Inflammatory macrophage (primary cell): ENCODE measurements at places on chromosomes 6 and 20.

- no peak for DNase-seq
These were observed 33.5 kb upstream of the CEP162 start for GRCh38 chr6:84260926-84261325.

DNA sequence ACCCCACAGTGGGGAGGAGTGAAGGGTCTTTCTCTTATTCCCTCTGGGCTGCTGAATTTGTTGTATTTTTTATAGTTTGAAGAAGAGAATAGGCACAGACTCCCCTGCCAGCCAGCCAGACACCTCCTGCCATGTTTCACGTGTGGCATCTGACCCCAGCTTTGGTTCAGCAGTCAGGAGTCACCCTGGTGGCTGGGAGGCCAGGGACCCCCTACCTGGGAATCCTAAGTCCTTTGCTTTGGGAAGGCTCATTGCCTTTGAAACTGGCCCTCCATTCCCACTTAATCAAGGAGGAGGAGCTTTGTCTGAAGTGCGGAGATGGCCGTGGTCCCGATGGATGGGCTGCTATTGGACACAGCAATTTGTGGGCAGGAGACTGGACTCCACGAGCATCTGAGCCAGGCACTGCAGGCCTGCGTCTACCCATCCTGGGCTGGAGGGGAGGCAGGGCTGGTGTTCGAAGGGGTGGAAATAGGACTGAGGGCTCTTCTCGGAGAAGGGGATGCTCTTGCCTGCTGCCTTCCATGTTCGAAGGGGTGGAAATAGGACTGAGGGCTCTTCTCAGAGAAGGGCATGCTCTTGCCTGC is 196.1 kb downstream of the DLL1 start:
- no peak for DNase-seq

GRCh38 chr20:2955257-2955970 is 82.1 kb downstream of the PTPRA start:
- DNase-seq = peak; percentile 21

DNA sequence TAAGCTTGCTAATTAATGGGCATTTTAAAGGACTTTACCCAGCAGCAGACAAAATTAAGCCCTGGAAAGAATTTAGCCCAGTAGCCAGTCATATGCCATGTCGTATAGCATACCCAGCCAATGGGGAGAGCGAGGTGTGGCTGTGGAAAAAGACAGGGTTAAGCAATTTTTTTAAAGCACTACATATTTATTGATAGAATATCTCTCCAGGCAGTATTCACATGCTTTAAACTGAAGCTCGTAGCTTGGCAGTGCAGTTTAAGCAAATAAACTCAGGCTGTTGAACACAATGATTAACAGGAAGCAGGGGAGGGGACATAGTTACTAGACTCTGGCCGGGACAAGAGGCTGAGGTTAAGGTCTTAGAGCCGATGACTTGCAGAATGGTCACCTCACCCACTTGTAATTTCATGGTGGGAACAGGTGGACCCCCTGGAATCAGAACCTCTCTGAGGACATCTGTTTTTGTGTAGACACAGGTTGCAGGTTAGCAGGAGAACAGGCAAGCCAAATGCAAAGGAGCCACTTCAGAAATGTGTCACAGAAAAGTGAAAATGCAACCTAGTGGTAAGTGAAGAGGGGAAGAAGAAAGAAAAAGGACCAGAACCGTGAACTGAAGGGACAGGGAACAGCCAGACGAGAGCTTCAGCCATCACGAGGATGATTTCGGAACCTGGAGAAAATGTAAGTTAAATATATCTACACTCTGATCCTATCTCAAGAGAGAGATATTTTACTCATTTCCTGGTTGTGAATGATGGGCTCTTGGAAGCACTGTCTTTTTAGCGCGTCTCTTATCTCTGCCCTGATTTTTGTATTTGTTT is 7.2 kb downstream of the GCNT2 start:
- peak; percentile 65 for DNase-seq

- DNase-seq = no peak
These were observed 2.0 kb upstream of the THBS2 start for GRCh38 chr6:169255643-169256042.

DNA sequence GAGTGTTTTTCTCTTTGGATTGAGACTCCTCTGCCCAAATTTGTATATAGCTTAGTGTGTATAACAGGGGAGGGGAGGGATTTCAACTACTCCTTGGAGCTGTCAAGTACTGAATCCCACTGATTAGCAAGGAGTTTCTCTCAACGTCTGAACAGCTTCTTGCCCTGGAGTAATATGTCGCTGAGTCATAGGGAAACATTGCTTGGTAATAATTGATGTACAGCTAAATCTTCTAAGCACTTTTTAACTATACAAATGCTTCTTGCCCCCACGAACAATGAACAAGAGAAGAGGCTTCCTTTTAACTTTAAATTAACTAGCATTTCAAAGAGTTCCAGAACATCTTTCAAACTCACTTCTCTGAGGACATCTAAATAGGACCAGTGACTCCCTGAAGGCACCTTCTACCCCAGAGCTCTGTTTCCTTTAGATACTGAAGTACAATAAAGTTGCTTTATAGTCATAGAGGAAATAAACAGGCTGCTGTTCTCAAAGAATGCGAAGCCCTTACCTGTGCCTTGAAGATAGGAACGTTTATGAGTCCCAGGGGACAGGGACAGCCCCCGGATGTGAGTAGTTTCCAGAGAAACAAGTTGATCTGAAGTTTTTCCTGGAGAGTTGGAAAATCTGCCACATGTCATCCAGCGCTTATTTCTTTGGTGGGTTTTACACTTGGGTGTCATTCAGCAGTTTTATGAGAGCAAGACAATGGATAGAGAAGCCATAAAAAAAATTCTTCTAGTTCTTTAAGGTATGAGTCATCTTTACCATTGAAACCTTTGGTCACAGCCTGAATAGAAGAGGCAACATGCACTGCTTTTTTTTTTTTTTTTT is 462.5 kb upstream of the BTBD3 start:
- DNase-seq = no peak

DNA sequence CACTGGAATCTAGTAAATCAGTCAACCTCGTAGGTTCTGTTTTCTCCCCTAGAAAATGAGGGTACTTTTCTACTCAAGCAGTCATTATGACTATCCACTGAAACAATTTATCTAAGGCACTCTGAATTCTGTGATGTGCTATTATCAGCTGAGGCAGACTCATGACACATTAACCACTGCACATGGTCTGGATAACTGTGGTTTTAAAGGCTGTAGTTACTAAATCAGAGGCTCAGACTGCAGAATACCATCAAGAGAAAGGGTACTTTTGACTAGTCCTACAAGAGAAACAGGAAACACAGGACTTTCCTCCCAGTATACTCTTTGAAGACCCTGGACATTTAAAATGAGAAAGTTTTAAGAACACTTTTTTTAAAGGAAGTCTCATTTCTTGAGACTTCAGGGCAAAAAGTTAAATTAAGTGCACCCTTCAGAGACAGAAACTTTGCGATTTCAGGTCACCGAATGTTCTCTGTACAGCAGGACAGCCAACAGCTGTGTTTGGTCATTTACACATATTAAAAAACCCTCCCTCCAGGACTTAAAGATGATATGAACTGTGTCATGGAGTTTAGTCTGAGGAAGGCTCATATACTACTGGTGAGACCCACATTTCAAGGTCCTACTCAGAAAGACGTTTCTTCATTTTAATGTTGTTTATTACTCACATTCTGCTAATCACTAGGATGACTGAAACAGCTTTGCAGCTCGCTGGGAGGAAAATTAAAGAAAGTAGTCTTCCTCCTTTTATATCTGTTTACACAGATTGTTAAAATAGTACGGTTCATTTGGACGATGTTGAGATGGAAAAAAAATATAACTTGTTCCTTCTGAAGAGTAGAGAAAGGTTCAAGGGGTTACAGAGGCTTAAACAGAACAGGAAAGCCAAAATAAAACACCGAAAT is 19.9 kb downstream of the ATXN1 start:
- peak; percentile 76 for DNase-seq

GRCh38 chr6:5843078-5843477 is 163.6 kb downstream of the NRN1 start:
- no peak for DNase-seq

DNA sequence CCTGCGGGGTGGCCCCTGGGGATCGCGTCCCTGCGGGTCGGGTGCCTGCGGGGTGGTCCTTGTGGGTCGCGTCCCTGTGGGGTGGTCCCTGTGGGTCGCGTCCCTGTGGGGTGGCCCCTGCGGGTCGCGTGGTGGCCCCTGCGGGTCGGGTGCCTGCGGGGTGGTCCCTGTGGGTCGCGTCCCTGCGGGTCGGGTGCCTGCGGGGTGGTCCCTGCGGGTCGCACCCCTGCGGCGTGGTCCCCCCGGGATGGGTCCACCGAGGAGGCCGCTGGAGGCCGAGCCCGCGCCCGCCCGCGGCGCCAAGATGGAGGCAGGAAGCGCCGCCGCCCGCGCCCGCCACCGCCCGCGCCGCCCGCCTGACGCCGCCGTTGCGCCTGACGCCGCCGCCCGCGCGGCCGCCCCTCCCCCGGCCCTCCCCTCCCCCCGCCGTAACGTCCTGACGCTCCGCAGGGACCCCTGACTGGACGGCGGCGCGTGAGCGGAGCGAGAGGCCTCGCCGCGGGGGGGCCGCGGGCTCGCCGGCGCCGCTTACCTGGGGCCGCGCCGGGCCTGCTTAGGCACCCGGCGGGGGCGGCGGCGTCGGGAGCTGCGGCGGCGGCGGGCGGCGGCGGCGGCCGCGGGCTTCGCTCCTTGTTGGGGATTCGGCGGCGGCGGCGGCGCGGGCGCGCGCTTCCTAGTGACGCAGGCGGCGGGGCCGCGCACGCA is at the start of gene GMEB2:
TSS of gene GMEB2 (minus strand) at position 678 of the 705 bp plus-strand sequence. CDS start 7,704 bp downstream, outside the sequence.
- DNase-seq = peak; percentile 80

DNA sequence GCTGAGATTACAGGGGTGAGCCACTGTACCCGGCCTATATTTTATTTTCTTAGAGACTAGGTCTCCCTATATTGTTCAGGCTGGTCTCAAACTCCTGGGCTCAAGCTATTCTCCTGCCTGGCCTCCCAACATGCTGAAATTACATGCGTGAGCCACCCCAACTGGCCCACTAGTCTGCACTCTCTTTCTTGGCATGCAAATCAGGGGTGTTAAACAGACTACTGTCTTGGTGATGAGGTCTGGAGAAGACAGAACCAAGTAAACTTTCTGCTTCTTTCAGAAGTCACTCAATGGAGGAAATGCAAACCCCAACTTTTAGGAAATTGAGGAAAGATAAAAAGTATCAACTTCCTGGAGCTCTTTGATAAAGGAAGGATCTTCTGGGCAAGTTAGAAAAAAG is 8.0 kb upstream of the TUBB2B start:
- no peak for DNase-seq

- DNase-seq = no peak
These were observed 64.3 kb downstream of the ARID1B start for GRCh38 chr6:156841508-156841907.

DNA sequence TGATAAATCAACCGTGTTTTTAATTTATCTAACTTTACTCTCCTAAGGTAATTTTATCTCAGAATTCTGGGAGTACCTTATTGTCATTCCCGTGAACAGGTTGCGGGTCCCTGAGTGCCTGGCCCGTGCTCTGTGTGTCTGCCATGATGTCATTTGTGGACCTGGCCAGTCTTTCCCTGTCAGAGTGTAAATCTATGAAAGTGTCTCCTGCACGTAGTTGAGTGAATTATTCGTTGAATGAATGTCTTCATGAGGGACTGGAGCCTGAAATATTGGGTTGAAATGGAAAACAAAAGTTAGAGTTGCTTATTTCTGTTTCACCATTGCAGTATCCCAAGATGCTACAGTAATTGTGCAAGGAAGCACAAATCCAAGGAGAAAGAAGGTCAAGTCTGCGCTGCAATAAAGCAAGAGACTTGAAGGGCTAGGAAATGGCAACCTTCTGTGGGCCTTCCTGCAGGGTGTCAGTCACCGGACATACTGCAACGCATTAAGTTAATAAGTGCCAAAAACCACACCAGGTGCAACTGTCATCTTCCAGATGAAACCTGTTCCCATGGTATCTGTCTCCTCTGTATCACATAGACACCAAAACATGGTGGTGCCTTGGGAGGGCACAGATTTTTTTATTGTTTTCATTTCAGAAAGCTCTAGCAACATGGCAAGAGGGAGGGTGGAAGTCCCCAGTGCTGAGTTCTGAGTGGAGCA is 135.5 kb downstream of the ZDHHC14 start:
- DNase-seq = no peak

DNA sequence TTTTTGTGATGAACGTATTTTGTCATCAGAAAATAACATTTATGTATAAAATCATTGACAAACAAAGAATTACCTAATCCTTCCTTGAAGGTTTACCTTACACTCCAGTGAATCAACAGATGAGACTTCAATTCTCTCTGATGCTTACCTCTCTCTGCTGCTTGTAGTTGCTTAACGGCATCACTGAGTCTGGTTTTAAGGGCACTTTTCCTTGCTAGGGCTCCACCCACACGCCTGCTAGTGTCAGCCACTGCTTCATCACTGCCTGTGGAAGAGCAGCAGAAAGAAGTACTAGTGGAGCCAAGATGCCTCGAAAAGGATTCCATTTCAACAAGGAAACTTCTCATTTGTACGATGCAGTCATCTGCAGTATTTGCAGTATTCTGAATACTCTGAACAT is 63.0 kb downstream of the FAM229B start:
- DNase-seq = no peak

DNA sequence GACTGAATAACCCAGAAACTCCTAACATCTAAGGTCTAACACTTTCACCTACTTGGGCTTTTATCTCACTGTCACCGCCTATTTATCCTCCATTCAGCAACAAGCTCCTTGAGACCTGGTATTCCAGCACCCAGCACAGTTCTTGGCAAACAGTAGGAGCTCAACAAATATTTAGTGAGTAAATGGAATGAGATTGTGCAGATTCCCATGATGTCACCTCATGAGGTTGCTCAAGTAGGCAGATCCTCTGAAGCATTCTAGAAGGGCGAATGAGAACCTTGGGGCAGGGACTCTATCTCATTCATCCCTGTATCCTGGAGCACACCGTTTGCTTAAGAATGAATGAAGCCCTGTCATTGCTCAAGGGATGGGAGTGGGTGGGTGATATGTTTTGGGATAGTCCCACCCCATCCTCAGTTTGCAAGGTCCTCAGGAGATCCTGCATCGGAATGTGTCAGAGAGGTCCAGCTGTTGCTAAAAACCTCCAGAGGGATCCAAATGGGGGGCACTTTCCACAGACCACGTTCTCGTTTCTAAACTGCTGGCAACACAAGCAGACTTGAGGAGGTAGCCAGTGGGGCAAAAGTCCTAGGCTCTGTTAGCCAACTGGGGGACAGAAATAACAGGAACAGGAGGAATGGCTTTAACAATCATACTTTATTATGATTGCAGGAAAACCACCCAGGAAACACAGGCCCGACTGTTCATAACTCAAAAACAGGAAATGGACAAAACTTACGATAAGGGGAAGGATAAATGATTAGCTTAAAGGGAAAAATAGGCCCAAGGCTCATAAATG is 42.0 kb downstream of the EDN1 start:
- peak; percentile 50 for DNase-seq
